GM12878 (cell line): ENCODE measurements at places on chromosomes 7 and 10.

DNA sequence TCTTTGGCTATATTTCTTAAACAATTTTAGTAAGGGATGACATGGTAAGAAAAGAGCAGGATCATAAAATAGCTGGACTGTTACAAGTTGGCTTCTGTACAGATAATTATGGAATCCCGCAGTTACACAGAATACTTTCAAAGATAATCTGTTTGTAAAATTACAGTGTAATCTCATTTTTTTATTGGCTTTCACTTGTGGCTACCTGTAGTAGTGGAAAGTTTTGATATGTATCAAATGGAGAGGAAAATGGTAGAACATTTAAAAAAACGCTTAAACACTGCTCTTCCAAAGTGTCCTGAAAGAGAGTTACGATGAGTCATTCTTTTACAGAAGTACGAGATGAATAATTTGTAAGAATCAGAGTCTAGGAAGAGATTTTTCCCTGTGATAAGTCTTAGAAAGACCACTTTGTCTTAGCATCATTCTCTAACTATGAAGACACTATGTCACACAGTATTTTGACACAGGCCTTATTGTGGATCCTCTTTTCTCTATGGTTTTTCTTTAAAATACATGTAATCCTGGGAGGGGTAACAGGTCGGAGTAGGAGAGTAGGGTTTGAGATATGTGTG, 215.0 kb upstream of the DKK1 start:
- DNase-seq = no peak

DNA sequence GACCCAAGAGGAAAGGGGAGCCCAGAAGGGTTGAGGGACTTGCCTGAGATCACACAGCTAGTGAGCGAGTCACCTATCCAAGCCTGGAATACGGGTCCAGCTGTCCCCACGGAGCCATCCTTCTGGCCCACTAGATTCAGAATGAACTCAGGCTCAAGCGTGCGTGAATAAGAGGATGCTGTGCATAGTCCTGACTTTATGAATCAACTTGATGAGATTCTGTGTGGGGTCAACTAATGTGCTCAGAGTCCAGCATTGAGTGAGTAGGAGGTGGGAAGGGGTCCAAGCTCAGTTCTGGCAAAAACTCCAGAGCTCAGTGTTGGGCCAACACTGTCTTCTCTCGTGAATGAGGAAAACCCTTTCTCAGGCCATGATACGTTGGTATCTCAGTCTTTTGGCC, 41.4 kb downstream of the CAMK1D start:
- DNase-seq = no peak

DNA sequence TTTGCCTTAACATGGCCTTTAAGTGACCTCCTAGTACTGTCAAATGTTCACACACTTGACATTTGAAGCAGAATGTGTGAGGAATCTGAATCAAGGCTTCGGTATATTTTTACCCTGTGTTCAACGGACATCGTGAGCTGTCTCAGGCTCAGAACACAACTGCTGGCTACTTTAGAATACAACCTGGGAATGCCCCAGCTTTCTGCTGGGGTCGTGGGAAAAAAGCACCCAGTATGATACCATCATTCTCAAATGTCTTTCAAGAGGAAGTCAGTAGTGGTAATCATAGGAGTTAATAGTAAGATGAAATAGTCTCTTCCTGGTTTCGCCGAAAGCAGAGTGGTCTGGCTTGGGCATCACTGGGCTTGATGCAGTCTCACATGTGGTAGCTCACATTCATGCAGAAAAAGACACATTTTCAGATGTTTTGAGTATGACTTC, 67.2 kb downstream of the CREB5 start:
- peak; percentile 92 for DNase-seq

GRCh38 chr10:122567056-122567660, 6.6 kb downstream of the DMBT1 start:
- no peak for DNase-seq

- DNase-seq = no peak
Observed at GRCh38 chr7:12889391-12889790, 202.0 kb downstream of the ARL4A start.

DNA sequence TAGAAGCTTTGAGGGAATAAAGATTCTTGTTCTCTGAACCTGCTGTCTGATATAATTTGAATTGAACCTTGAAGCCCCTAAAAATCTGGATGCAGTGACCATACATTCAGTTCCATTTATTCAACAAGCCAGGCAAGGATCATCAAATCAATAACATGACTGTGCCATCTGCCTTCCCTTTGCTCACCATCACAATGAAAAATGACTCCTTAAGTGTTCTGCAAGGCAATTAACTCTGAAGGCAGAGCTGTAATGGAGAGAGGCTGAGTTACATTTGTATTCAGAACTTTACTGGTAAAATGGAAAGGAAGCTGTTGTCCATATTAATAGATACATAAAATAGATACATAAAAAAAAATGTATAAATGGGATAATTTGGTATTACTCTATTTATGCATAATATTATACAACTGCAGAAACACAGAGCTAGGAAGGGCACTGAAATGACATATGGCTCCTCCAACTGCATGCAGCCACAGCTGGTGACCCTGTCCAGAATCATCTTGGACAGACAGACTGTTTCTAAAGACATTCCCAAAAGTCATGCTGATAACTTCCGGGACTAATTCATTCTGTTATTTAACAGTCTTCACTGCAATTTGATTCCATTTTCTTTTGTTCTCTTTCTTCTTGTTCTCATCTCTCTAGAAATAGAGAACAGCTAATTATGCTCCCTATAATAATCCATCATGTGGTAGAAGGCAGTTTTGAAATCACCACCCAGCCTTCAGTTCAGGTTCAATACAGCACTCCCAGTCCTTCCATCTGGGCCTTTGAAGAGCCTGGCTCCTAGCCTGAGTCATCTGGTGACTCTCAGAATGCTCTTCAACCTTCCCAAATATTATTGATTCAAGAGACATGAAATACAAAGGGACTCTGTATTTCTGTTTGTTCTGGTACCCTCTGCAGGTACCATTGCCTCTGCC, 412.6 kb downstream of the GFRA1 start:
- no peak for DNase-seq

GRCh38 chr10:9160275-9160674, 1105.8 kb downstream of the GATA3 start:
- DNase-seq = no peak

- no peak for DNase-seq
Observed at GRCh38 chr10:110115784-110116520, 91.5 kb upstream of the MXI1 start.

DNA sequence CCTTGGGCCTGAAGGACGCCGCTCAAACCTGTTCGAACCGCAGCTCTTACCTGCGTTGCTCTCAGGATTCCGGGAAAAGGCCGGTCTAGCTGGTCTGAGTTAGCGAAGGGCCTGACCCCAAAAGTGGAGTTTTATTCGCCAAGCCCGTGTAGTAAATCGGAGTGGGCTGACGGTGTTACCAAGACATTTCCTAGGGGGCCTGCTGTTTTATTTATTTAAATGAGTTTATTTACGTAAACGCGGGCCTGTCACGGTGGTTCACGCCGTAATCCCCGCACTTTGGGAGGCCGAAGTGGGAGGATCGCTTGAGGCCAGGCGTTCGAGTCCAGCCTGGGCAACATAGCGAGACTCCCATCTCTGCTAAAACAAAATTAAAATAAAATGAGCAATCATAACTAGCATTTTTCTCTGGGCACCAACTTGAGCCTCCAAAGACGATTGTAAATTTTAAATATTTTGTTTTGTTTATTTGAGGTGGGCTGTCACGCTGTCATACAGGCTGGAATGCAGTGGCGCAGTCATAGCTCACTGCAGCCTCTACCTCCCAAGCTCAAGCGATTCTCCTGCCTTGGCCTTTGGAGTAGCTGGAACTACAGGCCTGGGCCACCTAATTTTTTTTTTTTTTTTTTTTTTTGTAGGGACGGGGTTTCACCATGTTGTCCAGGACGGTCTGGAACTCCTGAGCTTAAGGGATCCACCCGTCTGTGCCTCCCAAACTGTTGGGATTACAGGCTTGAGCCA, 903 bp downstream of the ZNF655 start:
- no peak for DNase-seq

- DNase-seq = no peak
Observed at GRCh38 chr7:98387544-98388226, 13.2 kb downstream of the BAIAP2L1 start.

GRCh38 chr10:91144961-91145360, 75.5 kb upstream of the PCGF5 start:
- DNase-seq = no peak

- no peak for DNase-seq
Observed at GRCh38 chr7:129827467-129827990, 125.2 kb downstream of the UBE2H start.

- no peak for DNase-seq
Observed at GRCh38 chr10:80406204-80406603, 2.1 kb upstream of the PRXL2A start.

DNA sequence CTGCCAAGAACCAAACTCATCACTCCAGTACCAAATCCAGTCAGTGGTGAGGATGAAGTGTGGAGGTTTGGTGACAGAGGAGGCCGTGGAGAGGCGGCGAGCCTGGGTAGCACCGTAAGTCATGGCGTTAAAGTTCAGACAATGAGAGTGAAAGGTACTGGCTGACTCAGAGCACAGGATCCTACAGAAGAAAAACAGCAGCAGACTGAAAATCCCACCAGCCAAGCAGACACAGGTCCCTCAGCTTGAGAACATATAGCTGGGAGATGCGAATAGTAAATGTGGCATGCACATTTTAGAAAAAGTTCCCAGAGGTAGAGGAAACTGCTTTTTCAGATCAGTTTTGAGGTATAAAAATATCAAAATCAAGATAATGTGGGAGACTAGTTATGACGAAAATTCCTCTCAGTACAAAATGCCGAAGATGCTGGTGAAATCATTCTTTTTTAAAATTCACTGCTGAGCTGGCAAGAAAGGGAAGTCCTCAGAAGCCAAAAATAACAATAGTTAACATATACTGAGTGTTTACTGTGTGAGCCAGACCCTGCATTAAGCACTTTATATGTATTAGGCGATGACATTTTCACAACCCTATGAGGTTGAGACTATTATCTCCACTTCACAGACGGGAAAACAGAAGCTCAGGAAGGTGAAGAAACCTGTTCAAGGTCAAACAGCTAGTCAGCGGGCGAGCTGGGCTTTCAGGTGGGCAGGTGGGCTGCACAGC, 20.9 kb downstream of the PARP12 start:
- no peak for DNase-seq

GRCh38 chr7:133796782-133797745, 330.1 kb upstream of the LRGUK start:
- DNase-seq = no peak

GRCh38 chr7:24408798-24409430, 124.9 kb downstream of the NPY start:
- no peak for DNase-seq

GRCh38 chr10:98892523-98892922, 343.1 kb downstream of the HPSE2 start:
- DNase-seq = no peak

DNA sequence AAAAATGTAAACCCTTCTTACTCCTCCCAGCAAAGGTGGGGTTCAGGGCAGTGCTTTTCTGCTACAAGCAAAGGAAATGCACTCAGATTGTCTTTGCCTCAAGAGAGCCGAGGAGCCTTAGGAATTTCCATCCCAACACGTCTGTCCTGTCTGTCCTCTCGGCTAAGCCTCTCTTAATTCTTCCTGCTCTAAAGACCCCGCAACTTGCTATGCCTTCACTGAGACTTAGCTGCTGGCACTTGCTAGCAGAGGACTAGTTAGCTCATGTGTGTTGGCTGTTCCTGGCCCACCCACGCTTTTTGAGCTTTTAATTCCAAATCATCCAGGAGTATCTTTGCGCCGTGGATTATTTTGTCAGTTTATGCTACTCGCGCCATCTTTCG, 481 bp upstream of the NPM3 start:
- no peak for DNase-seq

GRCh38 chr7:131328377-131329175, 900 bp downstream of the MKLN1 start:
- DNase-seq = no peak

GRCh38 chr7:85695533-85695932, 508.7 kb upstream of the SEMA3D start:
- no peak for DNase-seq

- no peak for DNase-seq
Observed at GRCh38 chr7:145845345-145845744, 271.3 kb upstream of the CNTNAP2 start.

DNA sequence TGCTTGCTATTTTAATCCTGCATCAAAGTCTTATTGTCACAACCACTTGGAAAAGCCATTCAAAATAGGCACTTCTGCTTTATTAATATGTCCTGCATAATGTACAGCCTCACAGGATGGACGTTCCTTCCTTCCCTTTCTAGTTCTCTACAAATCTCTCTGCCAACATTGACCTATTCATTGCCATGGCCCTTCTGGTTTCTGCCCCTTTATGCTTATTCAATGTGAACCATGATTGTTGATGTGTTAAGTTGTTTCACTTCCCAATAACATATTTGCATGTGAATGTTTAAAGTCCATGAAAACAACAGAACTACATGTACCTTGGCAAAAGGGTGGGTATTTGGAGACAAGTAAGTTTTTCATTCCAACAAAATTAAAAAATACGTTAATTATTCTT, 45.7 kb downstream of the COL28A1 start:
- DNase-seq = no peak

DNA sequence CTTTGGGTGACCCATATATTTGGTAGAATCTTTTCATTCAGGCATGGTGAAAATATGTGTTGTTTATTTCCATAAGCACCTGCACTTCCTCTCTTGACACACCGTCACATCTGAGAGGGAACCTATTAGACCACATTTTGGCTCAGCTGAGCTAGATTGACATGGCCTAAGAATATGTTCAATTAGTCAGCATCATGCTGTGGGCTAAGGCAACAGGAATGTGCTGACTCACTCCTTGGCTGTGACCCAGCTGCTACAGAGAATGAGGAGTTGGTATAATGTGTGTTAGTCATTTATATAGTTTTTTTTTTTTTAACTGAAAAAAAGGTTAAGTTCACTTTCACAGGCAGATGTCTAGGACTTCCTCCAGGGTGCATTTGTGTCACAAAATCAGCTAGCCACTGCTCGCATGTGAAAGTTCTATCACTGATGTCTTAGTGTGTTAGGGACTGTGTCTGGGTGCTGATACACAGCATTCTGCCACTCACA, 180.6 kb downstream of the SEMA3E start:
- DNase-seq = peak; percentile 83

- no peak for DNase-seq
Observed at GRCh38 chr7:30771880-30772425, 736 bp downstream of the MINDY4 start.

GRCh38 chr7:5351507-5352265, 68.9 kb downstream of the SLC29A4 start:
- DNase-seq = no peak

DNA sequence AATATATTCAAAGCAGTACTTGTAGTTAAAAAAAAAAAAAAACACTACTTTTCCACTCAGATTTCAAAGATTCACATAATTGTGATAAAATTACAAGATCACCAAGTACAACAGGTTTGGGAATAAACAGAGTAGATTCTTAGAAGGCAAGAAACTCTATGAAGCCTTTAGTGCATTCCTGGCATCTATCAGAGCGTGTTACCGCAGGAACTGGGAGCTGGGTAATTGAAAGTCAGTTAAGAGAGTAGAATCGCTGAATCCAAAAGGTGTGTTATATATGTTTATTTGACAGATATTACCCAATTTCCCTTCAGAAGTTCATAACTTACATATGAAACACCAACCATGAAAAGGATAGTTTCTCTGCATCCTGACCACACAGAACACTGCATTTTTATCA, 159.2 kb upstream of the PLXNA4 start:
- DNase-seq = no peak

GRCh38 chr10:98047009-98047741, 16.8 kb upstream of the CRTAC1 start:
- no peak for DNase-seq
